ENCODE measurements at places on chromosomes 5 and 9.

DNA sequence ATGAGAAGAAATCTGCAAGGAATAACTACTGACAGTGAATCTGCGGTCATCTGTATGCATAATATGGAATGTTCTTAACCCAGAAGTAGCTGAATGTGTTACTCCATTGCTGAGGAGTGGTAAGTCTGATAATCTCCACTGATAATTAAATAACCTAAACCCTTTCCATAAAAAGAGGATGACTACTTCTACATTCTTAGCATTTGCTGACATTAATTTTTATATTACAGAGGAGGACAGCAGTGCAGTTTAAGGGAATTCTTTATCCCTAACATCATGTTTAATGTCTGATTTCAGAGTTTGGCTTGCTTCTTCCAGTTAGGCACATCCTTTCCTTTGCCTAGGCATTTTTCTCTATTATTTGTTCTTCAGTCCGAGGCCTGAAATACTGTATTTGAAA is 52.2 kb downstream of the CDC42SE2 start:
- no peak for DNase-seq

DNA sequence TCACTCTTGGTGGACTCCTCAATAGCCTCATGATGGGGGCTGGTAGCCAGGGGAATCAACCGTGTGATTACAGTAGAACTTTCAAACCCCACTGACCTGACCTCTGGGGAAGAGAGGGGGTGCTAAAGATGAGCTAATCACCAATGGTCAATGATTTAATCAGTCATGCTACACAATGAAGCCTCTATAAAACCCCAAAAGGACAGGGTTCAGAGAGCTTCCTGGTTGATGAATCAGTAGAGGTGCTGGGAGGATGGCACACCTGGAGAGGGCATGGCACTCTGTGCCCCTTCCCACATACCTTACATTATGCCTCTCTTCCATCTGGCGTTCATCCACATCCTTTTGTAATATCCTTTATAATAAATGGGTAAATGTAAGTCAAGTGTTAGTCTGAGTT is 8.9 kb upstream of the SH3TC2 start:
- DNase-seq, result no peak

DNA sequence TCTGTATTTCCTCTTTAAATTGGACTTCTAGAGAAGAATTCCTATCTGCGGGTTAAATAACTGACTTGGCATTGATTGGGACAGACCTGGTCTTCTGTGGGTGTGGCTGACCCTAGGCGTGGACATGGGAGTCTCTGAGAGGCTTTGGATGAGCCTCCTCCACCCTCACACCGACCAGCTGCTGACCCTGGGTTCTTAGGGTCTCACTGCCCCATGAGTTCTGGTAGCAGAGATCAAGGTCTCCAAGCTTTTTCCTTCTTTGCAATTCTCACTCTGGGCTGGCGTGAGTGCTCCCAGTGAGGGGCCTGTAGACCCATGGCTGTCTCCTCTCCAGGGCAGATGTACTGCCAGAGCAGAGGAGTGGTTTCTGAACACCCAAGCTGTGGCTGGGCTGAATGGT is 41.6 kb upstream of the PITX1 start:
- no peak for DNase-seq

DNA sequence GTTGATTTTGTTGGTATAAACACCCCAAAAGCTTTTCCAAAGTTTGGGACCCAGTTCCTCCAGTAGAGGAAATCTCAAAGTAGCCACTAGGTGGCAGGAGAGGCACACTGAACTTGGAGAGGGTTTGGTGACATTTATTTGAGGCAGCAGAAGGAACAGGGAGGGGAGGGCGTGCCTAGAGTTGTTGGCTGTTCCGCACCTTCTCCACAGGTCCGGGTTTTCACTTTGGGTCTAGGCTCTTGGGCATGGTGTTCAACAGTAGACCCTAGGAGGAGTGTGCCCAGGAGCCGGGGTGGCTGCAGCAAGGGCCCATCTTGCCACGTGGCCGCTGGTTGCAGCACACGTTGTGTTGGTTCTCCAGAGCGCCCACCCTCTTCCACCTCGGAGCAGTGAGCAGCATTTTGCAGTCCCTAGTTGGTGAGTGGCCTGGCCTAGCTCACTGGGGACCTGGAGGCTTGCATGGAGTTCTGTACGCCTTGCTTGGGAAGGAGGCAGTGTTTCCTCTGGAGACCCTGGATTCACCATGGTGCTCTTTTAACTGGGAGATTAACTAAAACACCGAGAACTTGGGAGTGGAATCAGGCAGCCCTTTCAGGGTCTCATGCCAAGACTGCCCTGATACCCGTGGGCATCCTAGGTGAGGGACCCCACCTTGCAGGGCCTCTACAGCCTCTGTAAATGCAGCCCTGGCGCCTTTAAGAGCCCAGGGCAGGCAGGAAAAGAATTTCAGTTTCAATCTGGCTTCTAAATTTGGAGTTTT is 28.2 kb downstream of the PTPA start:
- DNase-seq, result no peak

DNA sequence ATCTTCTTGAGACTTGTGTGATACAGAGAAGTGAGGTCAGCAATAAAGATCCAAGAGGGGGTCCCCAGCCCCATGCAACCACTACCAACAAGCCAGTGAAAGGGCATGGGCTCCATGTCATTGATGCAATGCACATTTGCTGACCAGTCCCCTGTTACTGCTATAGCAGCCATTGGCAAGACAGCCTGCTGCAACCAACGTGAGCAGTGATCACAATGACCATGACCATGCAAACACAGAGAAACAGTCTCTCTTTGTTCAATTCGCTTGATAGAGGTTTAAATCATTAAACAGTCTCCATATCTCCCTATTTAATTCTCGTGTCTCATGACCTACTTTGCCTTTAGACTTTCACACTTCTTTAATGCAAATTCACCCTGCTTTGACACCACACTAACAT is 30.0 kb upstream of the FOXB2 start:
- DNase-seq, result no peak

GRCh38 chr9:86322973-86323644 is 31.1 kb downstream of the TUT7 start:
- no peak for DNase-seq

- no peak for DNase-seq
These were observed 17.8 kb upstream of the TRAF1 start for GRCh38 chr9:120944434-120944843.

GRCh38 chr9:120767451-120767850 is 25.8 kb downstream of the FBXW2 start:
- DNase-seq, result no peak

GRCh38 chr5:154358516-154359220 is 87.1 kb upstream of the SAP30L start:
- no peak for DNase-seq

- DNase-seq, result no peak
These were observed 376.4 kb downstream of the DEPDC1B start for GRCh38 chr5:60323596-60323995.

DNA sequence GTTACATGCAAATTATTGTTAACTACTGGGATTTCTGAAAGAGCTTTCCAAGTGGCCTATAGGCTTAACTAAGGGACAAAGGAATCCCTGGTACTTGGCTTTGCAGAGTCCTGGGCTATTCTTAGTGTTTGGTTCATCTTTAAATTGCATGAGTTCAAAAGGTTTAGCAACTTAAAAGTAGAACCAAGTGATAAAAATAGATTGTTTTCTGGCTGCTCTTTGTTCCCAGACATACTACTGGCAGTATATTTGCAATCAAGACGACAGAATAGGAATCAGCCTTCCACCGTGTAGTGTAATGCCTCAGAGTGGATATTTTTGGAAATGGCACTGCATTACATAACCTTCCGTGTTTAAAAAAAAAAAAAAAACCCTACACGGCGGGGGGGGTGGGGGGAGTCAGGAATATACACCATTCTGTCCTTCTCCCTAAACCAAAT is 1.0 kb downstream of the NREP start:
- DNase-seq, result no peak

- peak; percentile 93 for DNase-seq
These were observed 258.3 kb downstream of the EPB41L4A start for GRCh38 chr5:112160652-112161391.

- DNase-seq, result no peak
These were observed 51.2 kb downstream of the CXXC5 start for GRCh38 chr5:139699351-139699750.

- no peak for DNase-seq
These were observed 10.7 kb downstream of the SMAD5 start for GRCh38 chr5:136143312-136143711.

- peak; percentile 37 for DNase-seq
These were observed 10.8 kb upstream of the BARX1 start for GRCh38 chr9:93965830-93966577.

DNA sequence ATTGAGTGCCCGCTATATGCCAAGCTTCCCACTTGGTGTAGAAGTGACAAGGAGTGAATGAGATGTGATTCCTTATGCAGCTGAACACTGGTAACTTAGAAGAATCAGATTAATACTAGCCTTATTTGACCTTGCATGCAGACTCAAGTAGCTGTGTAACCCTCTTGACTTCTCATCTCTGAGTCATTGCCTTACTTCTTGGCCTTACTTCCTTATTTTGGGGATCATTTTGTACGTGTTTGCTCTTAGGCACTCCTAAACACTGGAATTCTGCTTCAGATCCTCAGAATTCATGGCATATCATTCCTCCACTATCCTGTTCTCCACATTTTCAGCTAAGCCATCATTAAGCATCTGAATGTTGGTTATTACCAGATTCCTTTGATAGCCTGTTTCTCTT is 948.9 kb upstream of the ARRDC3 start:
- no peak for DNase-seq

- no peak for DNase-seq
These were observed 26.9 kb upstream of the RAPGEF6 start for GRCh38 chr5:131661933-131662332.

DNA sequence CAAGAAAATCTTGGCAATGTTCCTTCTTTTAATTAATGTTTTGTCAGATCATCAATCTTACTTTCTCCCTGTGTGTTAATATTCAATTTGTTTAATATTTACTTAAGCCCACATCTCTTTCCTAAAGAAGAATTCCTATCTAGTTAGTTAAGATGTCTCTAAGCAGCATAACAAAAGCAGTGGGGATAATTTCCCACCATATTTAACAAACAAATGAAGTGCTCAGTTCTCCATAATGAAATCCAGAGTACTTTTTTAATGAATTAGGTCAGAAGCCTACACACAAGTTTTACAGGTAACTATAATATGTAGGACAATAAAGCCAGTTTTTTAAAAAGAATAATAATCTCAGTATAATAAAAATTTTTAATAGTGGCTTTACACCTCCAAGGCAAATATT is 1918.8 kb downstream of the EFNA5 start:
- no peak for DNase-seq

GRCh38 chr9:112848316-112849151 is 42.1 kb downstream of the SLC46A2 start:
- DNase-seq, result no peak

GRCh38 chr9:79362100-79363081 is 209.4 kb upstream of the TLE4 start:
- no peak for DNase-seq

- DNase-seq, result no peak
These were observed 4.5 kb upstream of the OGN start for GRCh38 chr9:92408747-92409478.

DNA sequence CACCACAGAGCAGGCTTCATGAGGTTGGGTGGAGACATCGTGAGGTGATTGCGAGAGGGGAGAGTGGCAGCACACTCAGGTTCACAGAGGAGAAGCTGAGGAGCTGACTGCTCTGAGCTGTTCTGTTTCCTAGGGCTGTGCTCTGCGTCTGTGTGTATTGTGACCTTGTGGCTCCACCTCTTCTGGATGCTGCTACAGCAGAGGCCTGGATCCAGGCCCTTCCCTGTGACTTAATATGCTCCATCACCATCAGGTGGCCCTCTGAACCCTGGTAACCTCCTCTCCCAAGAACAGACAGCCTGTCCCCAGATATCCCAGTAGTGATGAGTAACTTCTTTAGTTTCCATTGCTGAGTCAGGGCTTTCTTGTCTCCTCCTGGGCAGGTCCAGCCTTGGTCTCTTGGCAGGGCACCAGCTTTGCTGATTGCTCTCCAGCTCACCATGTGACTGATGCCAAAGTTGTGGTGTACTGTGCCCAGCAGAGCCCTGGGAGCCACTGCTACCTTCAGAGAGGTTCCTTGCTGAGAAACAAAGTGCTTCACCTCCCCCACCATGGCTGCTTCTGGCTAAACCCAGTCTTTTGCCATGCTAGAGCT is 212.8 kb upstream of the CHD1 start:
- DNase-seq, result no peak

Data from mesothelial cell of epicardium (in vitro differentiated cells).